ENCODE measurements at places on chromosomes 6 and 20.

- DNase-seq = peak; percentile 35
Observed at GRCh38 chr20:20237093-20237959, 130.6 kb upstream of the INSM1 start.

GRCh38 chr6:76876922-76877553 lies 586.3 kb downstream of the HTR1B start:
- no peak for DNase-seq

- no peak for DNase-seq
Observed at GRCh38 chr6:125212377-125212776, 58.8 kb downstream of the TPD52L1 start.

GRCh38 chr20:44541992-44542391 lies 20.1 kb upstream of the SERINC3 start:
- DNase-seq = no peak

GRCh38 chr6:80605165-80605989 lies 498.9 kb downstream of the BCKDHB start:
- DNase-seq = no peak

GRCh38 chr6:110643175-110643574 lies 166.8 kb upstream of the SLC22A16 start:
- no peak for DNase-seq

DNA sequence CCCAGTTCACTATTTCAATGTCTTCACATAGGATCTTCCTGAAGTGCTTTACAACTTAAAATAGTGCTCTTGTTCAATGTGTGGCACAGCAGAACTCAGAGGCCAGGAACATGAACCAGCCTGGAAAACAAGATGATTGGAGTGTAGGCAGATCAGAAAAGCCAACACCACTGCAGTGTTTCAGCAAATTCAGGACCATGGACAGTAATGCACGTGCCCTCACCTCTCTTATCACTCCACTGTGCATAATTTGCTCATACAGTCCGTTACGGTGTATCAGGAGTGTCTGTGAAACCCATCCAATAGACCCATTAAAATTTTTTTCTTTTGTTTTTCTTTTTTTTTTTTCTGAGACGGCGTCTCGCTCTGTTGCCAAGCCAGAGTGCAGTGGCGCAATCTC lies 27.6 kb upstream of the HACE1 start:
- DNase-seq = peak; percentile 39

DNA sequence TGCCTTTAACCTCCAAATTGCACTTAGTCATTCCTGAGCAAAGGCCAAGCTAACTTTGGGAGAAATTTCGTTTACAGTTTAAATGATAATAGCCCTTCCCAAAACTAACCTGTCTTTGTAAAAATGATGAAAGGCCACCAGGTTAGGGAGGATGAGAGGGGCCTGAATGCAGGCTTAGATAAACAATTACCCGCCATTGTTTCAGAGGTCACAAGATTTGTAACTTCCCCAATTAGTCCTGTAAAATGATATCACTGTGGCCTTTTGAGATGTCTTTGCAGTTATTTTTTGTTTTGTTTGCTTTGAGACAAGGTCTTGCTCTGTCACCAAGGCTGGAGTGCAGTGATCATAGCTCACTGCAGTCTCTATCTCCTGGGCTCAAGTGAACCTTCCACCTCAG lies 26.3 kb downstream of the GNL1 start:
- no peak for DNase-seq

DNA sequence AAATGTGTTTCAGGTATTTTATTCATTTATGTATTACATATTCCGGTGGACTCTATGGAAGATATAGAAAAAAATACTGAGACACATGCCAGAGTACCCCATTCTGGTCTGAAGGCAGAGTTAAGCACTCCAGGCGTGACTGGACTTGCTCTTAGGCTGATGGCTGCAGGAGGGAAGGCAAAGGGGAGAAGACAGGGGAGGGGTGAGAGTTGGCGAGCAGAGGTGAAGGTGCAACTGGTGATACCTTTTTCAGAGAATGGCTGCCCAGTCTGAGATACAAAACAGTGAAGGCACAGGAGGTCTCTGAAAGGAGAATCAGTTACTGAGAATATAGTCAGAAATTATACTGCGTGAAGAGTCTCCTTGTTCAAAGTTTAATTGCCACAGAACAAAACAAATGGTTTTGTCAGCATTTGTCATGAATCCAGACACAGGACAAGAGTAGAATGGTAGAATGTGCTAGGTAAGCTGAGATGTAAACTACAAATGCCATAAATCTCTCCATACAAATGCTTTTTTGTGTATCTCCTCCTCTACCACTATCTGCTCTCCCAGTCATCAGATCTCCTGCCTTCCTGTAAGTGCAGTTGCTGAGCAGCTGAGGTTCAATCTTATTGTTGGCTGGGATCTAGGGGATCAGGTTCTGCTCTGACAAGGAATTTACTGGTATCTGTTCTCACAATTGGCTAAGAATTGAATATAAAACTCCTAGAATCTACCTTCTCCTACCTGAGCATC lies 104.2 kb upstream of the DST start:
- no peak for DNase-seq

GRCh38 chr6:156396068-156396771 lies 381.0 kb upstream of the ARID1B start:
- DNase-seq = no peak

All from right hindlimb (tissue), 1 donor.